CD4-positive, alpha-beta T cell treated with Interleukin-6 at 100 ng/mL for 8 hours (primary cell): ENCODE measurements at places on chromosomes 4 and X.

DNA sequence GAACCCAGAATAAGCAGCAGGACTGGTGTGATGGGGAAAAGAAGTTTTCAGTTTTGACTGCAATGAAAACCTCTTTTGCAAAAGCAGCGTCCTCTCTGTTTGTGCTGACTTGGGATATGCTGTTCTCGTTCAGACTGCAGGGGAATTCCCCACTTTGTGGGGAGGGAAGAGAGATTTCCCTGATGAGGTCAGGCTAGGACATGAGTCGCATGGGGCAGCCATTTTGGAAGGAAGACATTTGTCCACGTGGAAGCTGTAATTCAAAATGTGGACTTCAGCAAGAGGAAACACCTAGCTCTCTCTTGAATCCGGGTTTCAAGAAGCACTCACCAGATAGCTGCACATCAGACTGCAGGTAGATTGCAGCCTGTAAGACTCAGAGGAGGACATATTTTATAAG, 39.3 kb downstream of the ING2 start:
- DNase-seq: no peak

GRCh38 chr4:178963446-178964045, 1521.3 kb upstream of the AGA start:
- DNase-seq: no peak

- DNase-seq: no peak
These were observed 310.3 kb upstream of the PRPS2 start for GRCh38 chrX:12480956-12481355.

GRCh38 chr4:24473309-24473721, 111.0 kb downstream of the DHX15 start:
- no peak for DNase-seq
